H7 (cell line): ENCODE measurements at places on chromosomes 5 and 9.
A peak's percentile ranks its signal among the peaks of the same experiment; 100 is the strongest.

DNA sequence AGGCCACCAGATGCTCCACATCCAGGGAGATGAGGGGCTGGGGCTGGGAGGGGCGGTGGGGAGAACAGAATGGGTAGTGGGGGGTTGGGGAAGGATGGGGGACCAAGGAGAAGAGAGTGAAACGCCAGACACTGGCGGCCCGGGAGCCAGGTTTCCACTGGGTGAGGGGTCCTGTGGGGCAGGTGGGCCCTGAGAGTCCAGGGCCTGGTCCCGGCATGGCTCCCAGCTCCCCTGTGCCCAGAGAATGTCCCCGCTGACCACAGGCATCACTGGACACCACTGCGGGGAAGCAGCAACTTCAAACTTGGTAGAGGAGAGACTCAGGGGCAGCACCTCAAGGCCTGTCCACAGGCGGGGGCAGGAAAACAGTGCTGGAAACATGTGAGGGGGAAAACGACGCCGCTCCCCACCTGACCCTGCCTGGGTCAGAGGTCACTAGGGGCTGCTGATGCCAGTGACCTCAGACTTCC, 13.2 kb downstream of the NINJ1 start:
- no peak for DNase-seq

DNA sequence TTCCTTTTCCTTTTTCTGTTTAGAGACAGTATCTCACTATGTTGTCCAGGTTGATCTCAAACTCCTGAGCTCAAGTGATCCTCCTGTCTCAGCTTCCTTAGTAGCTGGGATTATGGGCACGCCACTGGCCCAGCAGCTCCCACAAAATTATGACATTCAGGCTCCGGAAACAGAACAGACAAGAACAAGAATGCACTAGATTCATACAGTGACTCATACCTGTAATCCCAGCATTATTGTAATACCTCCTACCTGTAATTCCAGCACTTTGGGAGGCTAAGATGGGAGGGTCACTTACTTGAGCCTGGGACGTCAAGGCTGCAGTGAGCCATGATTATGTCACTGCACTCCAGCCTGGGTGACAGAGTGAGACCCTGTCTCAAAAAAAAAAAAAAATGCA, 26.7 kb upstream of the B4GALT1 start:
- DNase-seq = no peak

- DNase-seq = no peak
Measured at GRCh38 chr5:112512901-112513300, 93.8 kb upstream of the EPB41L4A start.

- DNase-seq = peak; percentile 38
Measured at GRCh38 chr9:74132986-74133385, 364.1 kb upstream of the RORB start.

GRCh38 chr5:66862020-66862419, 265.8 kb downstream of the MAST4 start:
- no peak for DNase-seq

- no peak for DNase-seq
Measured at GRCh38 chr9:114122136-114123027, 23.3 kb upstream of the KIF12 start.

DNA sequence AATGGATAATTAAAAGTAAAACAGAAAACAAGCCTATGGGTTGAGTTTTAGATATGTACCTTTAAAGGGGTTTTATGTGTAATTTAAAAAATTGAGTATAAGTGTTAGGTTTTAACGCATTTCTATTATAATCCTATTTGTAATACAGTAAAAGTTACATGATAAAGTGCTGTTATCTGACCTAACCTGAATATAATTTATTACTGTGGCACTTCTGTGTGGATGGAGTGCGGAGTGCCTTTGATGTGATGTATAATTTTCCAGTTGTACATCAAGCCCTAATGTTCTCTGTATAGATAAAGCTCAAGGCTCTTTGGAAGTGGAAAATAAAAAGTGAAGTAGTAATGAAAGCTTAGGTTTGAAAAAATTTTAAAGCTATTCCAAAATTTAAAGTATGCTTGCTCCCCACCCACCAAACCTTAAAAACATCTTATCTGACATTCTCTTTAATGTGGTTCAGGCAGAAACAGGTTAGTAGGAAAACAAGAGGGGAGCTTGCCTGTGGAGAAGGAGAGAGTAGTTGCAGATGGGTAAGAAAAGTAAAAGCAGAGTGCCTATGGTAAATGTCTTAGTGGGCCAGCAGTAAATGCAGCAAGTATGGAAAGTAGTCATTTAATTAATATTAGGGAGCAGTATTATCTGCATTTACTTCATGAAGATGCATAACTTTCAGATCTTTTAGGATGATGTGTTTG, 4.0 kb downstream of the MATR3 start:
- no peak for DNase-seq

DNA sequence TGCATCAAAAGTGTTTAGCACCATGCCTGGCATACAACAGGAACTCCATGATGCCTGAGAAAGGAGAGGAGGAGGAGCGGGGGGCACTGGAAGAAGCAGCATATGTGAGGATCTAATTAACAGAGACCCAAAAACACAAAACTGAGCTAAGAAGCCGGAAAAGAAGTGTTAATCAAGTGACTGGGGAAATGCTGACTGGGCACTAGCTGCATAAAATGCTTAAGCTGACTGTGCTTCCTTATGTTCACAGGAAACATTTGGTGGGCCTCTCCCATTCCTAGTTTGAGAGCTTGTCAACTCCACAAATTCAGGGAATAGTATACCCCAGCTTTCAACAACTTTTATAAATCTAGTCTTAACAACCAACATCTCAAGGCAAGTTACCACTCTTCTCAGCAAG, 26.6 kb downstream of the DEPDC1B start:
- no peak for DNase-seq

DNA sequence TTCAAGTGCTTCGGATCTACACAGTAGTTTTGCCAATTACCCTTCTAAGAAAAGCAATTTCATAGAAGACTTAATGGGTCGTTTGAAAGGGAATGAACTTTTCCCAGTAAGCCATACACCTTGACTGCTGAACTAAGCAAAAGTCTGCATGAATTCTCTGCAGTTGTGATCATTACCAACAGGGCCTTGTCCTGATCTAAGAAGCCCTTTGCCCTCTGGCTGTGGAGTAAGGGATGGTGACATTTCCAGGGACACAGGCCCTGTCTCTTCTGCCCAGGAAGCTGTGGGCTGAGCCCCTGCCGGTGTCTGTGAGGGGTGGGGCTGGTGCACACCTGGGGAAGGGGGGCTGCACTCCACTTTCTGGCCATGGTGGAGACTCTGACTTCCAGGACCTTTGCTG, 30.5 kb downstream of the ZDHHC11 start:
- DNase-seq = no peak

DNA sequence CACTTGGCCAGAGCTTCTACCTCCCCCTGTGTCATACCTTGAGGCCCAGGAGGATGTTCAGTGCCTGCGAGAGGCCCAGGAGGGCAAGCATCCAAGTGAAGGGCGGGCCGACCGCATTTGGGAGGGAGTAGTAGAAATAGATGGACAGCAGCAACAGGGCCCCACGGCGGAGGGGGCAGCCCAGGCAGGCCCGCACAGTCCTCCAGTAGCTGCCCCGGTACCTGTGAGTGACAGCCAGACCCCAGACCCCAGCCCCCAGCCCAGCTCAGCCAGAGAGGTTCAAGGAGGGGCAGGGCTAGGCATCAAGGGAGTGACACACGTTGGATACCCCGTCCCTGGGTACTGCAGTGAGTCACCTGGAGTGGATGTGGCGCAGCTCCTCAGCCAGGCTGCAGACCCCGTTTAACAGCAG, 1.4 kb downstream of the STING1 start:
- DNase-seq = no peak

- DNase-seq = peak; percentile 28
Measured at GRCh38 chr9:33379666-33380389, 22.5 kb downstream of the AQP7 start.

DNA sequence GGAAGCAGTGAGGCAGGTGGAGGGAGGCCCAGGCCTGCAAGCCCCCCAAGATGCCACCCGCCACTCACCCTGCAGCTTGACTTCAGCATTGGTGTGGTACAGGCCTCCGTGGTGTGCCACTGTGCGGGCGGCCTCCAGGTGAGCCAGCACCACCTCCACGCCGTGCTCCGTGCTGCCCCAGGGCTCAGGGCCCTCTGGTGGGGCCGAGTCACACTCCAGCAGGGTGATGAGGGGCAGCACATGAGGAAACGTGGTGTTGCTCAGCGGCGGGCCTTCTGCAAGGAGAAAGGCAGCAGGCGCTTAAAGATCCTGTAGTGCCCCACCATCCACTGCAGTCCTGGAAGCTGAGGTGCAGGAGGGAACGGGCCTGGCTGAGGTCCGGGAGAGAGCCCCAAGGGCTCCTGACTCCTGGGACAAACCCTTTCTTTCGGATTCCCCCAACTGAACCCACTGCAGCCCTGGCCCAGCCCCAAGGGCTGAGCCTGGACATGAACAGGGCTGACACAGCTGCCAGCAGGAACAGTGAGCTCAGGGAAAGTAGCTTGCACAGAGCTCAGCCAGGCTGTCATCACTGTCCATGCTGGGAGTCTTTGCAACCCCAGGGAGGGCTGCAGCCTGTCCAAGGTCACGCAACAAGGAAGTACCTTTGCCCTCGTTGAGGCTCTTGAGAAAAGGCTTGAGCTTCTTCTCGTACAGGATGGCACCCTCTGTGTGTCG, 4.7 kb upstream of the TOR2A start:
- DNase-seq = no peak

GRCh38 chr9:18976709-18977531, 56.1 kb downstream of the SAXO1 start:
- DNase-seq = no peak

GRCh38 chr9:133769511-133770075, 31.4 kb upstream of the SARDH start:
- DNase-seq = no peak

DNA sequence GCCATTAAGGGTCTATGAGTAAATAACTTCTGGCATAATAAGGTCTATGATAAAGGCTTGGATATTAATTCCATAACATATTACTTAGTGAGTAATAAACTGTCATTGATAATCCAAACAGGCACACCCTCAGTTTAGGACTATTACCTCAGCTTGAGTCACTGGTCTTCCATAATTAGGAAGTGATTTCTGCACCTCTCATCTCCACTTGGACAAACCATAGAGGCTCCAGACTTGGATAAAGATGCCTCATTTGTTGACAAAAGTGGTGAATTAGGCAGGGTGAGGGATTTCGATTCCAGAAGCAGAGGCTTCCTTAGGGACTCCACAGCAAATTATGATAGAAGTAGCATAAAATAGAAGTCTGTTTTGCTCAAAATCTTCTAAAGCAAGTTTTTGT, 127.5 kb upstream of the MTAP start:
- no peak for DNase-seq

DNA sequence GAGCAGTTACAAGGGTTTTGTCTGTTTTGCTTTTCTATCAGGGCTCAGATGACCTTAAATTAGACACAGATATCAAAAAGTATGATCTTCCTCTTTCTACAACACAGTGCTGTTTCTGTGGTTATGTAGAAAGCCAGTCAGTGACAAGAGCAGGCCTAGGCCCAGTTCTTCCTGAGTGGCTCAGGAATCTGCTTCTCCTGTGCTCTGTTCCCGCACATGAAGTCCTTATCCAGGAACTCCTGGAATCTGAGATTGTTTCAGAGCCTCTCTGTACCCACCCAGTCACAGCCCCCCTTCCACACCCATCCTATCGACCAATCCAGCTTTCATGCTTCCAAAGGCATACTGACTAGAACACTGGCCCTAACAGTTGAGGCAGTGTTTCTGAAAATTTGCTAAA, 40.4 kb upstream of the SMU1 start:
- no peak for DNase-seq

DNA sequence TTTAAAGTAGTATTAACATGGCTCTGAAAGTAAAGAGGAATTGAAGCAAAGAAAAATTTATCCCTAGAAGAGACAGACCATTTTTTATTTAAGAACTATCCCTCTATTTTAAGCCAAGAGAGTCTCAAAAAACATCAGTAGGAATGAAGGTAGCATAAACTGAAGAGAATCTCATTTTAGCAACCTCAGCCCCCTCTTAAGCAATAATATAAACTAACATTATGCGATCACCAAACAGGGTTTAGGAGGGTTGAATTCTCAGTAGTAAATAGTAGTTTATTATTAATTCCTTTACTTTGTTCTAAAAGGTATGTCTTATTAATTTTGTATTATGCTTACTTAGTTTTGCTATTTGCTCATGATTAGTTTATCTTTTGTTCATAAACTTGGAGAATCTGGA, 287.4 kb downstream of the CDK5RAP2 start:
- DNase-seq = no peak

DNA sequence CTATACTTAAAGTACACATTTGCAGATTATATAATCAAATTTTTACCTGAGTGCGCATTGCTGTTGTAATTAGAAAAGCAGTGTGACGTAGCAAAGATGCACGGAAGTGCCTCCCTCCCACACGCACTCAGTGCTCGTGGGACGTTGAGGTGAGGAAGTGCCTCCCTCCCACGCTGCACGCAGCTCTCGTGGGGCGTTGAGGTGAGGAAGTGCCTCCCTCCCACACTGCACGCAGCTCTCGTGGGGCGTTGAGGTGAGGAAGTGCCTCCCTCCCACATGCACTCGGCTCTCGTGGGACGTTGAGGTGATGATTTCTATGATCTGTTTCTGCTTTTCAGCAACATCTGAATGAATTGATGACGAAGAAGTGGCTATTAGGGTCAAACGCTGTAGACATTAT, 21.0 kb downstream of the EXOC3 start:
- no peak for DNase-seq

GRCh38 chr5:59517926-59518585, 375.5 kb downstream of the PDE4D start:
- no peak for DNase-seq

DNA sequence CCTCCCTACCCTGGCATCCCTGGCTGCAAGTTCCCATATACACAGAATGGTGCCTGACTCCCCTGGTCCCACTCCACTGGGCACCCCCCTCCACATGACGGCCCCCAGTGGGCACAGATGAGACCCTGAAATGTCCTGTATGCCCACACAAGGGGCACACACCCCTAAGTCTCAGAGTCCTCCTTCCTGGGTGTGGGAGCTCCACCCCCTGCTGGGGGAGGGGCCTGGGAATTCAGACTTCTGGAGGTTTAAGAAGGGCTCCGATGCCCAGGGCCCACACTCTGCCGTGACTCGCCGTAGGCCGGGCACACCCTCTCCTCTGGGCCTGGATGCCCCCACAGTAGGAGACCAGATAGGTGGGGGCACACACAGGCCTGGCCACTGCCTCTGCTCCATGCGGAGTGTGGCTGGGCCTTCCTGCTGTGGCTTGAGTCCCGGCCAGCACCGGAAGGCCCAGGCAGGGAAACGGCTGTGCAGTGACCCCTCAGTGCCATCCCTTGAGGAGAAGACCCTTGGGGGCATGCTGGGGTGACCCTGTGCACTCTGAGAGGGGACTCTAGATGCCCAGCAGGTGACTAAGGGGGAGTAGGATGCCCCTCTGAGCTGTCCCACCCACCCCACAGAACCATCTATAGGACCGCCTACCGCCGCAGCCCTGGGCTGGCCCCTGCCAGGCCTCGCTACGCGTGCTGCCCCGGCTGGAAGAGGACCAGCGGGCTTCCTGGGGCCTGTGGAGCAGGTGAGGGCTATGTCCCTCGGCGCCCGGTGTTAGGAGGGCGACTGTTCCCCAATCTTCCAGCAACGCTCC, 6.5 kb downstream of the EGFL7 start:
- DNase-seq = no peak

DNA sequence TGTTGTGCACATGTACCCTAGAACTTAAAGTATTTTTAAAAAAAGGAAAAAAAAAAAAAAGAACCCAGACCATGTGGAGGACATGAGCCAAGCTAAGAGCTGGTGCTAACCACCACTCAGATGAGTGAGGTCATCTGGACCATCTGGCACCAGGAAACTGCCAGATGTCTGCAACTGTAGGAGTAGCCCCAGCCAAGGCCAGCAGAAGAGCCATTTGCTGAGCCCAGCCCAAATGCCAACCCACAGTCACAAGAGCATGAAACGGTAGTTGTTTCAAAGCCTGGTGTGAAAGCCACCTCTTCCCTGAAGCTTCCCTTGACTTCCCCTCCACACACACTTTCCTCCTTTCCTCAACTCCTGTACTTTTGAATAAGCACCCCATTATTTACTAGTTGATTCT, 69.2 kb upstream of the FCN1 start:
- DNase-seq = no peak
